CD4-positive, alpha-beta T cell treated with Interleukin-6 at 100 ng/mL for 8 hours (primary cell): ENCODE measurements at places on chromosomes 1 and 21.

GRCh38 chr1:162736184-162736583, 54.3 kb upstream of the HSD17B7 start:
- DNase-seq = no peak

DNA sequence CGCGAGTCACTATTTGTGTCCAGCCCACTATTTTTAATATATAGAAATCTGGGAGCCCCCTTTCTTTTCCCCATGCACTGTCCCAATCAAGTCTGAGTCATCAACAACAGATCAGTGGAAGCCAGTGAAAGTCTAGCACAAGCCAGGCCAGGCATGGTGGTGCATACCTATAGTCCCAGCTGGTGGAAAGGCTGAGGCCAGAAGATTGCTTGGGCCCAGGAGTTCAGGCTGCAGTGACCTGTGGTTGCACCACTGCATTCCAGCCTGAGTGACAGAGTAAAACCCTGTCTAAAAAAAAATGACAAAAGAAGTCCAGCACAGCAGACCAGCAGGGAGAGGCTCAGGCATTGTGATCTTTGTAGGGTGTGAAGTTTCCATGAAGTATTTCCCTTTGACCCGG, 9.0 kb upstream of the RPL5 start:
- DNase-seq = no peak

GRCh38 chr1:206059355-206059915, 6.5 kb downstream of the RHEX start:
- no peak for DNase-seq

- DNase-seq = no peak
Measured at GRCh38 chr1:154663471-154664060, 55.6 kb upstream of the ADAR start.

- no peak for DNase-seq
Measured at GRCh38 chr1:93959413-93959812, 50.2 kb upstream of the GCLM start.

- DNase-seq = no peak
Measured at GRCh38 chr1:9200441-9200840, 34.1 kb upstream of the H6PD start.

GRCh38 chr1:235918032-235918431, 51.3 kb upstream of the LYST start:
- DNase-seq = no peak

DNA sequence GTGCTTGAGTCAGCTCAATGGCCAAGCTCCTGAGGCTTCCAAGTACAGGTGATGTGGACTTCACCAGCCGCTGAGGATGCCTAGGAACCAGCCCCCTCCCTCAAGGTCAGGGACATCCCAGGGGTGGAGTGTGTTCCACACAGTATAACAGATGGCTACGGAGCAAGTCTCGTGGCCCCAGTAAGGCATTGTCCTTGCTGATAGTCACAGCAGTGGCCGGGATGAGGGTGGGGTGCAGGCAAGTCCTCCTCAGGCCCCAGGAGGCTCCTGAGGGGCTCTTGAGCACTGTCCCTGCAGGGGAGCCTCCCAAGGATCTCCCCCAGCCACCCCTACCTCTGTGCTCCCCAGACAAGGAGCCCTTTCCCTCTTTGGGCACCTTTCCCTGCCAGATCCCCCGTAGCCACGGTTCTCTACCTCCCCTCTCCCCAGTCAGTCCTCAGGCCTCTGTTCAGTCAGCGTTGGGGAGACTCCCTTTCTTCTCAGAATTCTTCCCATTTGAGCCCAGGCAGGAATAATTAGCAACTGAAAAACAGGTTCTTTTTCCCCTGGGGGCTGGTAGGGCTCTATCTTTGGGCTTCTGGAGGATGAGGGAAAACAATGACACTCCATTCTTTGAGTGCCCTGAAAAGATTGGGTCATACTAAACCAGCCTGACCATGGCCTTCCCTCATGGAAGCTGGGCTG, 7.1 kb upstream of the THEM5 start:
- no peak for DNase-seq

- no peak for DNase-seq
Measured at GRCh38 chr1:7991504-7992440, 30.3 kb downstream of the PARK7 start.

- no peak for DNase-seq
Measured at GRCh38 chr1:105399716-105400115, 1650.0 kb downstream of the AMY1C start.

GRCh38 chr1:176055398-176055797, 151.7 kb downstream of the COP1 start:
- no peak for DNase-seq

GRCh38 chr1:26794391-26794790, 6.6 kb downstream of the PIGV start:
- DNase-seq = no peak

DNA sequence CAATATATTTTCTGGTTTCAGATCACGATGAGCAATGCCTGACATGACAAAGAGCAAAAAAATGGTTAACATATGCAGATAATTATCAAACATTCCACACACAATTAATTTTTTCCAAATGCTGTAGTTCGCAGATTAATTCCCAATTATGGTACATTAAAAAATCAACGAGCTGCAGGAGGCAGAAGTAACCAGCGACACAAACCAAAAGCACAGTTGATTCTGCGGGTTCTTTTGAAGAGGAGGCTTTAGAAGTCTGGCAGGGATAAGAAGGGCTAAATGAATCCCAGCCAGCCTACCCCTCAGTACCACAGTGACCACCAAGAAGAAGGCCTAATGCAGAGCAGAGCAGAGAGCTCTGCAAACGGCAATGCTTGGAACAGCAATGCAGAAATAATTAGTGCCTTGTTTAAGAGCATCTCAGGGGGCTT, 17.0 kb upstream of the KNCN start:
- no peak for DNase-seq

GRCh38 chr1:33314416-33314815, 6.5 kb downstream of the A3GALT2 start:
- DNase-seq = no peak

- no peak for DNase-seq
Measured at GRCh38 chr1:111439461-111440351, 9.3 kb downstream of the WDR77 start.

DNA sequence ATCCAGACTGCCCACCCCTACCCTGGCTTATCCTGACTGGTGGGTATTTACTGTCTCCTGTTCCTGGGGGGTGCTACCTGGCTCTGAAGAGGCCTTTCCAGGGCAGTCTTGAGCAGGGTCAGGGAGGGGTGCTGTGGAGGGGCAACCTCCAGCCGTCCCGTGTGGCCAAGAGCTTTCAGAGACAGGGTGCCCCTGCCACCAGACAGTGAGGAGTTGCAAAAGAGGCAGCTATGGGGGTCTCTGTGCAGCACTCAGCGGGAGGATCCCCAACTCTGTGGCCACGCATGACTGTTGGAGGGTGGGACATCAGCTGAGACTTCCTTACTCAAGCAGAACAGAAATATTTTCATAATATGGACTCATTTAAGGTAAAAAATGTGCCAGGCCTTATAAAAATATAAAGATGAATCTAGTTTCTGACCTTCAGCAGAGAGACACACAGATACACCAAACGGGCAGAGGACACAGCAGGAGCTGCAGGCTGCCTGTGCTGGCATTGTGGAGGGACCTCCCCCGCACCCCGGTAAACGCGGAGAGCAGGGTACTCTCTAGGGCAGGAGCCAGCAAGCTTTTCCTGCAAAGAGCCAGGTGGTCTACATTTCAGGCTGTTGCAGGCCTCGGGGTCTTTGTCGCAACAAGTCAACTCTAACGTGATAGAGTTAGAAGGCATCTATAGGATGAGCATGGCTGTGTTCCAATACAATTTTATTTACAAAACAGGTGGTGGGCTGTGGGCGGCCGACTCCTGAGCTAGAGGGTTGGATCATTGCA, 252.6 kb downstream of the RHOU start:
- DNase-seq = no peak

DNA sequence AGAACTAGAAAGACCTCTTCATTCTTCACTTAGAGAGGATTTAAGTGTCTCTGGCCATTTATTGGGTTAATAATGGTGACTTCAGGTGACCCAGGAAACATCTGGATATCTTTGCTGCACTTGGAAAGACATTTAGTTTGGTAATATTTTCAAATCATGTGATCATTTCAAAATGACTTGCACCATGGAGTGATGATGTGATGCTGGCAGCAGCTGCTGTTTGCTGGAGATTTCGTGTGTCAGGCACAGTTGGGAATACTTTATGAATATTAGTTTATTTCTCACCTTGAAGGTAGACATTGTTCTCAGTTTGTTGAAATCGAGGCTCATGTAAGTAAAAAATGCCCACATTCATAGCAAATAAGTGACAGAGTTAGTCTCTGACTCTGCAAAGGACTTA, 236.0 kb downstream of the DISC1 start:
- no peak for DNase-seq

DNA sequence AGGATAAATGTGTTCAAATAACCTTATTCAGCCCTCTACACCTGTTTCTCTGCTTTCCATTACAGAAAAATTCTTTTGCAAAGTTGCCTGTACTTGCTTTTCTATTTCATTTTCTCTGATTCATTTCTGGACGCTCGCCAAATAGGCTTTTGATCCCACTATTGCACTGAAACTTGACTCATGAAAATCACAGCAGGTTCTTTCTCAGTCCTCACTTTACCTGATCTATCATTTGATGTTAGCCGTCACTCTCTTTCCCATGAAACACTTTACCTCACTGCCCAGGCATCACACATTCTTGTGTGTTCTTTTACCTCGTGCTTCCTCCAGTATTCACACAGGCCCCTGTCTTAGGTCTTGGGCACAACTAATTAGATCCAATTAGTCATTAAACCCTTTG, 26.2 kb downstream of the HSPA13 start:
- no peak for DNase-seq

DNA sequence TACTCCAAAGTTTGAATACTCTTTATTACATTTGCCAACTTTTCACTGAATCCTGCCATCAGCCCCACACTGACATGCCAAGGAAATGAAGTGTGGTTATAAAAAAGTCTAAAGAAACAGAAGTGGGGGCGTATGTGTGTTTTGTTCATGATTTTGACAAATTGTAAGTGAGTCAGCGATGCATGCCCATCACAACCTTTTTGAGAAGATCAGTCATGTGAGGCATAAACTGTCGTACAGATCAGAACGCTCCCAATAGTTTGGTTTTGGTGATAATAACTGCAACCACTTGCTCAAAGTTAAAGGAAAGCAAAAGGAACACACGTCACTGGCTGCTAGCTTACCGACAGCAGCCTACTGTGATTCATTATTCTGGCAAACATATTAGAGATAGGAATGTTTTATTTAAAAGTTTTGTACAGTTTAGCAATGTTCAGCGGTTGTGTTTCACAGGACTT, 95.6 kb downstream of the RGS2 start:
- no peak for DNase-seq

GRCh38 chr1:19678931-19679453, 14.3 kb downstream of the HTR6 start:
- no peak for DNase-seq

DNA sequence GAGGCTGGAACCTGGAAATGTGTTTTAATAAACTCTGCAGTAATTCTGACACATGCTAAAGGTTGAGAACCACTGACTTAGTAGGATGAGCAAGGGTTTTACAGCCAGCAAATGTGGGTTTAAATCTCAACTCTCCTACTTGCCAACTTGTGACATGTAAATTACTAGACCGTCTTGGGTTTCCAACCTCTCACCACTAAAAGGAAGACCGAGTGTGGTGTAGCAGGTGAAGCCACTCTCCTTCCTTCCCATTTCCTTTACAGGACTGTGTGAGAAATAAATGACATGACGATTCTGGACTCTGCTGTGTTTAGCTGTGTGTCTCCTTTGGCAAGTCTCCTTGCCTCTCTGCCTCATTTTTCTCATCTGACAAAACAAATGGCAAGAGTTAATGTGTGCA, 49.5 kb upstream of the DNAJC6 start:
- DNase-seq = no peak

GRCh38 chr1:1065265-1065939, 8.7 kb downstream of the RNF223 start:
- DNase-seq = no peak
